ENCODE measurements at places on chromosomes 3 and 15. TPM values are rescaled to one million over a fixed set of nuclear protein-coding genes. Genes with fewer than 3 reads are reported as not detected.

GRCh38 chr15:92663250-92663951 lies 7.8 kb upstream of the FAM174B start:
- no peak overlapping the region for H3K4me3 ChIP-seq
- peak overlapping the region; percentile 84 for H3K27ac ChIP-seq
- peaks cover 47% of the 10 kb centered on the region for H3K4me1 ChIP-seq
- no peaks in the 10 kb centered on the region for H3K27me3 ChIP-seq
- peak; percentile 89 for DNase-seq
- H3K36me3 ChIP-seq, result no peaks in the 10 kb centered on the region

- H3K4me3 ChIP-seq, result no peak overlapping the region
- H3K4me1 ChIP-seq, result no peaks in the 10 kb centered on the region
- no peaks in the 10 kb centered on the region for H3K27me3 ChIP-seq
- no peaks in the 10 kb centered on the region for H3K36me3 ChIP-seq
- no peak for DNase-seq
These were observed 212.5 kb upstream of the GADL1 start for GRCh38 chr3:31106912-31107311.

DNA sequence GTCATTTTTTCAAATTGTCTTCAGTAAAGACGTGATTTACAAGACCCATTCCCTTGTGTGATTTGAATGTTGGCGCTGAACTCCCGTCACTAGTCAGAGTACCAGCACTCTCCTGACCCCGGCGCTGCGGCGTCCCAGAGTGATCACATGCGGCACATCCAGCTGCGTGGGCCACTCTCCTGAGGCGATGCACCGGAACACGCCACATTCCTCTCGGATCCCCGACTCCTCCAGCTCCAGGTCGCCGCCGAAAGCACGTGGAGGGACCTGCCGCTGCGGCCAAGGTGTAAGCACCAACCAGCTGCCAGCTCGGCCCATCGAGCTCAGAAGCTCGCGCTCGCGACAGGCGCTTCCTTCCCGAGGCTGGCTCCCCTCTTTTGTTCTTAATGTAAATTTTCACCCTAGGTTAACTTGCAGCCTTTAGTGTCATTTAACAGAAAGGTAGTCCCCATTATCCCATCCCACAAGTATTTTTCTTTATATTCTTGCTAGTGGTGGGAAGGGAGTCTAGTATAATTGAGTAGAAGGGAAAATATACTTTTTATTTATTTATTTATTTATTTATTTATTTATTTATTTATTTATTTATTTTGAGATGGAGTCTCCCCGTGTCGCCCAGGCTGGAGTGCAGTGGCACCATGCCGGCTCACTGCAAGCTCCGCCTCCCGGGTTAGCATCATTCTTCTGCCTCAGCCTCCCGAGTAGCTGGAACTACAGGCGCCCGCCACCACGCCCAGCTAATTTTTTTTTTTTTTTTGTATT lies 61.7 kb upstream of the VGLL3 start:
- H3K4me1 ChIP-seq, result no peaks in the 10 kb centered on the region
- H3K27me3 ChIP-seq, result no peaks in the 10 kb centered on the region
- H3K4me3 ChIP-seq, result no peak overlapping the region
- no peak overlapping the region for H3K27ac ChIP-seq
- H3K36me3 ChIP-seq, result no peaks in the 10 kb centered on the region

- H3K36me3 ChIP-seq, result no peaks in the 10 kb centered on the region
- H3K4me1 ChIP-seq, result peaks cover 53% of the 10 kb centered on the region
- H3K4me3 ChIP-seq, result no peak overlapping the region
- no peaks in the 10 kb centered on the region for H3K27me3 ChIP-seq
- no peak for DNase-seq
These were observed 59.5 kb downstream of the ZNF609 start for GRCh38 chr15:64519897-64520296.

GRCh38 chr3:7074217-7074616 lies 213.3 kb downstream of the GRM7 start:
- DNase-seq, result no peak
- H3K4me1 ChIP-seq, result no peaks in the 10 kb centered on the region
- H3K27ac ChIP-seq, result no peak overlapping the region

DNA sequence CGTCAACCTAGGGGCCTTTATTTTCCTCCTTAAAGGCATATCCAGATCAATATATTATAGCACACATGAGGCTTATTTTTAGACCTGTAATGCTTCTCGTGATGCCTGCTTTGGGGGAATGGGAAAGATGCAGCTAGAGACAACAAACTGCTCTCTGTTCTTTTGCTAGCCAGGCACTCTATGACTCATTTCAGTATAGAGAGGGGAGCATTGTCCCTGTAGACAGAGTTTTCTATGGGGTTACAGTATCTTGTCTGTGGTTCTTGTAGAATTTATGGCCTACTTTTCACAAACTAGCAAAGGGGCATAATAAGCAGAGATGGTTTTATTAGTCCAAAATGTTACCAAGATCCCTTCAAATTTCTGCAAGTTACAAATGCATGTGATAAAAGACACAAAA lies 305.6 kb downstream of the LSAMP start:
- H3K27ac ChIP-seq, result no peak overlapping the region
- H3K4me3 ChIP-seq, result no peak overlapping the region
- DNase-seq, result no peak
- H3K4me1 ChIP-seq, result peaks cover 11% of the 10 kb centered on the region
- H3K36me3 ChIP-seq, result no peaks in the 10 kb centered on the region

- peaks cover 66% of the 10 kb centered on the region for H3K4me1 ChIP-seq
- no peak for DNase-seq
- no peaks in the 10 kb centered on the region for H3K36me3 ChIP-seq
- H3K27ac ChIP-seq, result no peak overlapping the region
- no peaks in the 10 kb centered on the region for H3K27me3 ChIP-seq
These were observed 37.0 kb downstream of the STARD9 start for GRCh38 chr15:42612367-42612912.

DNA sequence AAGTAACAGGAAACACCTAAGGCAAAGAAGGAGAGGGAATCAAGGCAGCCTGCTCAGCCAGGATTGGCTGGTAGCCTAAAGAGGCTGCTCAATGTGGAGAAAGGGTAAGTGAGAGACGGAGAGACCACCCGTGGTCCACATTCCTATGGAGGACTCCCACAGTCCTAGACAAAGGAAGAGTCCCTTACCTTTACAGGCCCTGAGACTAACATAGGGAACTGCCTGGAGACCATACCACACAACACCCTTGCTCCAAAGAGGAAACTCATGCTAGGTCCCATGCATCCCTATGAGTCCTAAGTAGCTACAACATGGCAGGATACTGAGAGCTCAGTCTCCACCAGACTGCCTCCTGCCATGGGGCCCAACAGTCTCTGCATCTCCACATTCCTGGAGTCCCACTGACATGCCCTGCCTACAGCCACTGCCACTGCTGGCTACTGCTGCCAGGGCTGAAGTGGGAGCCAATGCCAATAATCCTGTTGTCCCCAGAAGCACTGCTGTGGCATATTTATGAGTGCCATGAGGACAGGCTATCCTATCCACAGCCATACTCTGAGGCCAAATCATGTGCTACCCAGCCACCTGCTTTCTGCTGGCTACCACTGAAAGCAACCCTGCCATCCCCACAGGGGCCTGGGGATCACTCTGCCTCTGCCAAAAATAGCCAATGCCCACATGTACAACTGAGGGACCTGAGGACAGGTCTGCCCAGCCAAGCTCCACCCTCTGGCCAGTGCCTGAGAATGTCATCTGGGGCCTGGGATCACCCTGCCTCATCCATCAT lies 45.0 kb downstream of the COPS2 start:
- no peaks in the 10 kb centered on the region for H3K27me3 ChIP-seq
- H3K4me1 ChIP-seq, result no peaks in the 10 kb centered on the region
- H3K4me3 ChIP-seq, result no peak overlapping the region
- no peaks in the 10 kb centered on the region for H3K36me3 ChIP-seq

- no peaks in the 10 kb centered on the region for H3K4me1 ChIP-seq
- no peaks in the 10 kb centered on the region for H3K36me3 ChIP-seq
- DNase-seq, result peak; percentile 60
- H3K27ac ChIP-seq, result no peak overlapping the region
- no peaks in the 10 kb centered on the region for H3K27me3 ChIP-seq
These were observed 65.4 kb upstream of the PFN2 start for GRCh38 chr3:150035910-150036612.

DNA sequence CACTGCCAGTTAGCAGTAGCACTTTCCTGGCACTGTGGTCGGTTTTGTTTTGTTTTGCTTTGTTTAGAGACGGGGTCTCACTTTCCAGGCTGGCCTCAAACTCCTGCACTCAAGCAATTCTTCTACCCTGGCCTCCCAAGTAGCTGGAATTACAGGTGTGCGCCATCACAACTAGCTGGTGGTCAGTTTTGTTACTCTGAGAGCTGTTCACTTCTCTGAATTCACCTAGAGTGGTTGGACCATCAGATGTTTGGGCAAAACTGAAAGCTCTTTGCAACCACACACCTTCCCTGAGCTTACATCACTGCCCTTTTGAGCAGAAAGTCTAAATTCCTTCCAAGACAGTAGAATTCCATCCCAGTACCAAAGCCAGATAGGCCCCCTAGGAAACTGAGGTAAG lies 22.6 kb downstream of the CLDN18 start:
- H3K4me3 ChIP-seq, result no peak overlapping the region
- H3K27ac ChIP-seq, result no peak overlapping the region
- DNase-seq, result no peak
- H3K27me3 ChIP-seq, result no peaks in the 10 kb centered on the region

DNA sequence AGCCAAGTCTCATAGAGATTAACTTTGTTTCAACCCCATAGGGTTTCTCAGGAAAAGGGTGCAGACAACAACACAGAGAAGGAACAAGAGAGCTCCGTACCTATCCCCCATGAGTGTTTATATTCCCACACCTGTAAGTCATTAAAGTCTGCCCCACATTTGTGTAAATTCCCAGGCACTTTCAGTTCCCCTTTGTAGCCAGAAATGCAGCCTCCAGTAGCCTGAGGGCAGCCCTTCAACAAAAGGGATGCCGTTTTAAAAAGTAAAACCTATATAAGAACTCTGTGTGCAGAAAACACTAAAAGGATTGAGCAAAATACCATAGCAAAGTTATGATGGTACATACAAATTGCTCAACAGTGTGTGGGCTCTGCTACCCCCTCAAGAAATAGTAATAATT lies 59.7 kb upstream of the TMEM108 start:
- no peak for DNase-seq
- H3K4me1 ChIP-seq, result no peaks in the 10 kb centered on the region
- no peaks in the 10 kb centered on the region for H3K36me3 ChIP-seq
- no peak overlapping the region for H3K4me3 ChIP-seq
- H3K27me3 ChIP-seq, result no peaks in the 10 kb centered on the region

GRCh38 chr3:61141697-61142096 lies 109.6 kb downstream of the FHIT start:
- no peak overlapping the region for H3K27ac ChIP-seq
- no peak overlapping the region for H3K4me3 ChIP-seq
- no peaks in the 10 kb centered on the region for H3K36me3 ChIP-seq
- H3K27me3 ChIP-seq, result no peaks in the 10 kb centered on the region
- H3K4me1 ChIP-seq, result no peaks in the 10 kb centered on the region

DNA sequence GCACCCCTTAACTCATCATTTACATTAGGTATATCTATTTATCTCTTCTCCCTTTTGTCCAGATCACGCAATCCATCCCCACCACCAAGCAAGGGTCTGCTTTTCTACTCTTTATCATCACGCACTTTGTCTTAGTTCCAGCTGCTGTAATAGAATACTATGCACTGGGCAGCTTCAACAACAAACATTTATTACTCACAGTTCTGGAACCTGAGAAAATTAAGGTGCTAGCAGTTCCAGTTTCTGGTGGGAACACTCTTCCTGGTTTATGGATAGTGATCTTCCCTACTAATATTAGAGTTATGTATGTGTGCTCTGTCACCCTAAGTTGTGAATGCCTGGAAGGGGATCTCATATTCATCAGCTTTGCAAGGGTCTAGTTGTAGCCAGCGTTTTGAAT lies 687.0 kb downstream of the NTRK3 start:
- H3K27ac ChIP-seq, result no peak overlapping the region
- no peaks in the 10 kb centered on the region for H3K27me3 ChIP-seq
- DNase-seq, result no peak
- H3K4me1 ChIP-seq, result no peaks in the 10 kb centered on the region

- H3K27ac ChIP-seq, result no peak overlapping the region
- H3K36me3 ChIP-seq, result no peaks in the 10 kb centered on the region
- peaks cover 46% of the 10 kb centered on the region for H3K4me1 ChIP-seq
- no peaks in the 10 kb centered on the region for H3K27me3 ChIP-seq
- H3K4me3 ChIP-seq, result no peak overlapping the region
- DNase-seq, result no peak
These were observed 111.2 kb downstream of the ETFA start for GRCh38 chr15:76200083-76200465.

DNA sequence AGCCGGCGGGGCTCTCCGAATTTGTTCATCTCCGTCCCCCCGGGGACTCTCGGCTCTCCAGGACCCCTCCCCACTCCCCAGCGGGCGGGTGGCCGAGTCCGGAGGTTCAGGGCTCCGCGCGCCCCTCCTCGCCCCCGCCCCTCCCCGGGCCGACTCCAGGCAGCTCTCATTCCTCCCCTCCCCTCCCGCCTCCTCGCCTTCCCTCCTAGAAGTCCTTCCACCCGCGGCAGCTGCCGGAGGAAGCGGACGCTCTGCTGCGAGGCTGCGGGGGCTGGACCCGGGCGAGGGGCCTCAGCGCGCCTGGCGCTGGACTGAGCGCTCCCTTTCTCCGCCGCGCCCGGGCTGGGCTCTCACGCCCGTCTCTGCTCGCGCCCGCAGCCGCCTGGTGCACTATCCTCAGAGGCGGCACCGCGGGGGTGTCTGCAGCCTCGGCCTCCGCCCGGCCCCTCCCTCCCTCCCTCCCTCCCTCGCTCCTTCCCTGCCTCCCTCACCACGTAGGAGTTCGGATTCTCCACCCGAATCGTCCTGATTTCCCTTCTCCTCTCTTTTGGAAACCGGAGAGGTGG lies at the start of gene ROBO2:
TSS of gene ROBO2 (plus strand) at position 494 of the 566 bp plus-strand sequence. CDS start 687 bp downstream, outside the sequence.
- no peaks in the 10 kb centered on the region for H3K36me3 ChIP-seq
- no peak for DNase-seq
- H3K4me3 ChIP-seq, result peak within 1 kb of the TSS; percentile 54
- H3K27ac ChIP-seq, result no peak within 1 kb of the TSS
- H3K27me3 ChIP-seq, result peaks cover 13% of the 10 kb centered on the region
- H3K4me1 ChIP-seq, result peaks cover 17% of the 10 kb centered on the region

SPINK8 gene
- total RNA-seq, result not detected

SRGAP3 gene
- 8.6 TPM for total RNA-seq

ACOX2 gene
- 20.9 TPM for total RNA-seq

CPN2 gene
- not detected for total RNA-seq

GABRA5 gene
- total RNA-seq, result 17.4 TPM

APEH gene
- 74.1 TPM for total RNA-seq

ST3GAL6 gene
- total RNA-seq, result 10.8 TPM

HTR3E gene
- total RNA-seq, result not detected

SEMA7A gene
- 4.0 TPM for total RNA-seq

FBXO40 gene
- total RNA-seq, result not detected

Measured in esophagus muscularis mucosa (tissue), 4 donors.